Omental fat pad (tissue), 4 donors: ENCODE measurements at places on chromosomes 4 and X.

- DNase-seq: no peak
These were observed 32.0 kb upstream of the MAP9 start for GRCh38 chr4:155408796-155409195.

GRCh38 chr4:101806914-101807313, 16.4 kb downstream of the BANK1 start:
- no peak for DNase-seq

- DNase-seq: no peak
These were observed 512 bp upstream of the ANTXR2 start for GRCh38 chr4:80073473-80074008.

DNA sequence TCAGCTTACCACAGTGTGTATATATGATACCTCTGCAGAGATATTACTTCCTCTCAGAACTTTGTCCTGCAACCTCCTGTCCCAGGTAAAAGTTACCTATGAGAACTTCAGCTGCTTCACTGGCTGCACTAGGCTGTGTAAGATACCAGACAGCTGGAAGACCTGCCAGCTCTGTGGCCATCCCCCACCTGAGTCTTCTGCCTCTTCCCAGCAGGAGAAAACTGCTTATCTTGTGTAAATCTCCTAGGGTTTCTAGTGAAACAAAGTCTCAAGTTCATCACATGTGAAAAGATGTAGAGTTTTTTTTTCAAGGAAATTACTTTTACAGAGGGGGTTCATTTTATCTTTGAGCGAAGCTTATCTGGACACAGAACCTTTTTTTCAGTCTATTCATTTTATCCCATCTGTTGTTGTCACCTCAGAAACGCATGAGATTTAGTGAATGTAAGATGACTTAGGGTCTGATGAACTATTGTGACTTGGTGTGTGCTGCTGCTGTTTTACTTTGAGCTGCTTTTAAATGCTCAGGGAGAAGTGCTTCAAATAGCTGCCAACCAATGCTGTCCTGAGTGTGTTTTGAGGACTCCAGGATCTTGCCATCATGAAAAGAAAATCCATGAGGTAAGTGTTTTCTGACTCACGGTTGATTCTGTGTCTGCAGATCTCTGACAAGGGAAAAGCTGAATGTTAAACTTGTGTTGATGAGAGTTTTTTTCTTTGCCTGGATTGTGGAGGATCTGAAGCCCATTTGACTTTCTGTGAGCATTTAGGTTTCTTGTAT, 187.8 kb downstream of the FRAS1 start:
- DNase-seq: no peak

- no peak for DNase-seq
These were observed 11.5 kb upstream of the C4orf54 start for GRCh38 chr4:99669084-99669483.

DNA sequence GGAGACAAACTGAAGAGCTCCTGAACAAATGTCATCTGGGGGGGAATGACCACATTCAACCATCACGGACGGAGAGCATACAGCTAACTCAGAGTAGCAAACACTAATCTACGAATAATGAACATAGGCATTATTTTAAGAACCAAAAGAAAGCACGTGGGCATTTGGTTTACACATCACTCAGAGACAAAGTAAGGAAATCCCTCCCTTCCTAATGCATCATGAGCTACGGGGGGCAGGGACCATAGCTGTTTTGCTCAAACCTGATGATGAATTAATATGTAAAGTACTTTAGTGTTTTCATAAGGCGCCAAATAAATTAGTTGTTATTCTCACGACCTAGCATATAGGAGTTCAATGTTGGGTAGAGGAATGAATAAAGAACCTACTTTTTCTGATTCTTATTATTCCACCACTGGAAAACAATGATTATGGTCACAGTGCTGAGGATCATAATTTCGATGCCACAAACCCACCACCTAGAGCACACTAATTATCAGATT, 11.7 kb upstream of the TMEM156 start:
- DNase-seq: no peak

GRCh38 chrX:135194684-135195083, 23.5 kb upstream of the CT55 start:
- DNase-seq: no peak

- DNase-seq: no peak
These were observed 322.0 kb downstream of the STK32B start for GRCh38 chr4:5373327-5373726.
